ENCODE measurements at places on chromosomes 5 and 9.

DNA sequence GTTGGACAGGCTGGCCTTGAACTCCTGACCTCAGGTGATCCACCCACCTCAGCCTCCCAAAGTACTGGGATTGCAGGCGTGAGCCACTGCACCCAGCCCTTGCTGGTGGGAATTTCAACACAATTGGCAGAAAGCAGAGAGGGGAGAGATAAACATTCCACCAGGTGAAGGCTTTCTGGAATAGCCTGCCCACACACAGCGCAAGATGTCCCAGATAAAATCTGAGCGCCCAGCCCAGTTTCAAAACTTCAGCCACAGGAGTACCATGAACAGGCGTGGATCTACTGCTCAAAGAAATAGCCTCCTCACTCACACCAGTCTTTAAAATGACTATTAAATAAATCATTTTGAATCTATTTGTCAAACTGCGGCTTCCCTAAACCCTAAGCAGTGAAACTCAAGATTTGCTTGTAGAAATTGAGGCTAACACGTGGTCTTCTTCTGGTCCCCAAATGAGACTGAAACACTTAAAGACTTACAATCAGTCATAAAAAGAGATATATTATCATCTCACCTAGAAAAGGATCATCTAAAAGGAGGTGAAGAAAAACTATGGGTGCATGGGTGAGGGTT lies 34.7 kb downstream of the CAPSL start:
- DNase-seq: no peak

DNA sequence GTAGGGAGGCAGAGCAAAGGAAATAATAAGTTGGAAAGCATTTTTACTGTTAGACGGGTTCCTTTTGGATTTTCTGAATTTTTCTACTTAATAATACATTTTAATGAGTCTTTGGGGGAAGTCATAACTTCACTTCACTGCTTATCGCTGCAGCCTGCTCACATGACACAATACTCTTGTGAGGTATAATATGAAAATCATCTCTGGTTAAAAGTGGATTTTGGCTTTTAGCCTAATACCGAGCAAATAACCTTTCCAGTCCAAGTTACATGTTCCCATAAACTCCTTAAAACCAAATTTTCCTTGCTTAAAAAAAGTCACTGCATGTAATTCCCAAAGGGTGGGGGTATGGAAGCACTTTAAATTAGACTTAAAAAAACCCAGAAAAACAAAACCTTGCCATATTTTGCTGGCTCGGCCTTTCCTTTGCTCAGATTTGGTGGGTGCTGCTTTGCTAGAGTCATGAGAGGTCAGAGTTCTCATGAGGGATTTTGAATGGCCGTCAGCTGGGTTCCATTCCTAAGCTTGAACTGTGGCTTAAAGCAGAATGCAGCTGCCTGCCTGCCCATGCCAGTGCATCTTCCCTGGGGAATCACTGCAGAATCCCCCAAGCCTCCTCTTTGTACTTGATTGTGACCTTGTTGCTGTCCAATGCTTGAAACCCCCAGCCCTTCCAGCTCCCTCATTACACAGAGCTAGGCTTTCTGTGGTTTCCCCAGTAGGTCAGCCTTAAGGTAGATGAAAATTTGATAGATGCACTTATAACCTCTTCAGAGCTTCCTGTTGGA lies 331.8 kb downstream of the KDM4C start:
- no peak for DNase-seq

GRCh38 chr9:109535365-109535764 lies 37.3 kb upstream of the PTPN3 start:
- DNase-seq: no peak

DNA sequence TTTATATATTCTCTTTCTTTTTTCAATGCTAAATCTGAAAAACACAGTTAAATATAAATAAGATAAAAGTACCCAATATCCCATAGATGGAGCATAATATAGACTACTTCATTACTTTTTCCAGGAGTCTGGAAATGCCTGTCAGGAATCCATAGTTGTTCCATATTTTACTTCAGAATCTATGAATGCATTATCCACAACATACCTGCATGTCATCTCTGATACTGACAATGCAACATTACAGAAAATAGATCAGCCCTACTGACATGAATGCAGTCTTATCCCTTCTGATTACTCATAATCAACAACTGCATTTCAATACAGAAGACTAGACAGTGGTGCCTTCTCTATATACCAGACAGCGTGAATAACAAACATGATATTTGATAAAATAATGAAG lies 517.6 kb downstream of the PTPRD start:
- DNase-seq: no peak

- DNase-seq: no peak
These were observed 139.0 kb downstream of the ARHGEF28 start for GRCh38 chr5:73764996-73765395.

GRCh38 chr9:106557996-106558667 lies 304.8 kb upstream of the ZNF462 start:
- no peak for DNase-seq

DNA sequence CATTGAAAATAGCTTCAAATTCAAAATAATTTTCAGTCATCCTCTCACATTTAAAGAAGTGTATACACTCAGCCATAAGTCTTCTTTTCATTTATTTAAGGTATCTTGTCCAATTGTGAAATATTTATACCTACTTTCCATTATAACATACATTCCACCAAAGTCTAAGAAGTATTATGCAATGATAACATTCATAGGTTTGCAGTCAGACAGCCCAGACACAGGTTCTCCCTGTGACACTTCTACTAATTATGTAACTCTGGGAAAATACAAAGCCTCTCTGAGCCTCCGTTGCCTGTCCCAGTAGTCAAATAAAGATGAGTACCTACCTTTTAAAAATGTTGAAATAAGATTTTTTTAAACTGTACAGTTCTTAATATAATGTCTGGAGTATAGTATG lies 320.9 kb upstream of the RPS23 start:
- no peak for DNase-seq

- no peak for DNase-seq
These were observed 102.3 kb downstream of the GLIS3 start for GRCh38 chr9:4197548-4197947.

DNA sequence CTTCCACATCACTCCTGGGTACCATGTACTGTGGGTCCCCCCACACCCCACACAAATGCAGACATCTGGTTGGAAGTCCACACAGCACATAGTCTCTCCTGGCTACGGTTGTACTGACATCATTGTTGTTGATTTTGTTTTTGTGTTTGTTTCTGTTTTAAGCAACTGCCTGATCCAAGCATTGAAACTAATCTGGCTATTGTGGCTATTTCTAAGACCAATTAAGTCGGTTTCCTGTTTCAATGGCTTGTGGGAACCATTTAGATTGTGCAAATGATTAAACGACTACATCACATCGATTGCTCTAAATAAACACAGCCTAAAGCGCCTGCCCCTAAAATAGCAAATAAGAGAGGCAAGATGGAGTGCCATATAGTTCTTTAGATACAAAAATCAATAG lies 226.8 kb upstream of the IRX4 start:
- no peak for DNase-seq
